ENCODE measurements at places on chromosomes 1 and 21.

GRCh38 chr1:202961220-202961880 lies 3.2 kb upstream of the ADIPOR1 start:
- no peak for DNase-seq

GRCh38 chr1:14236097-14236496 lies 362.4 kb upstream of the KAZN start:
- DNase-seq, result no peak

GRCh38 chr1:10870493-10871096 lies 74.1 kb upstream of the CASZ1 start:
- DNase-seq, result no peak

- DNase-seq, result no peak
Observed at GRCh38 chr1:78641558-78641957, 8.1 kb upstream of the IFI44 start.

GRCh38 chr1:114153261-114154145 lies at the start of gene SYT6:
Gene SYT6 (minus strand): TSS chr1:114153869. CDS start chr1:114153772, 97 bp downstream.
- no peak for DNase-seq

- no peak for DNase-seq
Observed at GRCh38 chr1:247114351-247115140, 10.4 kb upstream of the ZNF669 start.

- DNase-seq, result no peak
Observed at GRCh38 chr1:6822530-6823359, 37.5 kb downstream of the CAMTA1 start.

DNA sequence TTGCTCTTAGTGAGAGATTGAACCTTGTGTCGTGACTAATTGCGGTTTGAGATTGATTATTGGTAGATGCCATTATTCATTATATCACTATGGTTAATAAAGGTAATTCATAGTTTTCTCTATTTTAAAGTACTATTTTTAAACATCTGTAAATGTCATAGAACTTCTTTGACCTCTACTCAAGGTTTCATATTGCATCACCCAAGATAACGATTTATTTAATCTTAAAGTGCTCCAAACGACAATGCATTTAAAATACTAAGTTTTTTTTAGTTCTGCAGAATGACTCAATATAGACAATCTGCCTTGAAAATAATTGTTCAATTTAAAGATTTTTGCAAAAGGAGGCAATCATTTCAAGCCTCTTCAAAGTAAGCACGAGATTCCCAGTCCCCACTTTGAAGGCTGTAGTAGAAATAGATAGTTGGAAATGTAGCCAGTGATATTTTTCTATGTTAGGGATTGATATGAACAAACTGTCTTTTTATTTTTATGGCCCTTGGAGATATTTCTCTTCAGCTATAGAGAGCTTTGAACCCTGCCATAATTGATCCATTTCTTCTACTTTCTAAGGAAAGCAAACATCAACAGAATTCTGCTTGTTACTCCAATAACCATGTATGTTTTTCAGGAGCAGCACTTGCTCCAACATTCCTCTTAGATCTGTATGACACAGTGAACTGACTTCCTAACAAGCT lies 114.2 kb upstream of the PALMD start:
- DNase-seq, result no peak

- DNase-seq, result no peak
Observed at GRCh38 chr1:228011721-228012311, 5.0 kb downstream of the WNT3A start.

DNA sequence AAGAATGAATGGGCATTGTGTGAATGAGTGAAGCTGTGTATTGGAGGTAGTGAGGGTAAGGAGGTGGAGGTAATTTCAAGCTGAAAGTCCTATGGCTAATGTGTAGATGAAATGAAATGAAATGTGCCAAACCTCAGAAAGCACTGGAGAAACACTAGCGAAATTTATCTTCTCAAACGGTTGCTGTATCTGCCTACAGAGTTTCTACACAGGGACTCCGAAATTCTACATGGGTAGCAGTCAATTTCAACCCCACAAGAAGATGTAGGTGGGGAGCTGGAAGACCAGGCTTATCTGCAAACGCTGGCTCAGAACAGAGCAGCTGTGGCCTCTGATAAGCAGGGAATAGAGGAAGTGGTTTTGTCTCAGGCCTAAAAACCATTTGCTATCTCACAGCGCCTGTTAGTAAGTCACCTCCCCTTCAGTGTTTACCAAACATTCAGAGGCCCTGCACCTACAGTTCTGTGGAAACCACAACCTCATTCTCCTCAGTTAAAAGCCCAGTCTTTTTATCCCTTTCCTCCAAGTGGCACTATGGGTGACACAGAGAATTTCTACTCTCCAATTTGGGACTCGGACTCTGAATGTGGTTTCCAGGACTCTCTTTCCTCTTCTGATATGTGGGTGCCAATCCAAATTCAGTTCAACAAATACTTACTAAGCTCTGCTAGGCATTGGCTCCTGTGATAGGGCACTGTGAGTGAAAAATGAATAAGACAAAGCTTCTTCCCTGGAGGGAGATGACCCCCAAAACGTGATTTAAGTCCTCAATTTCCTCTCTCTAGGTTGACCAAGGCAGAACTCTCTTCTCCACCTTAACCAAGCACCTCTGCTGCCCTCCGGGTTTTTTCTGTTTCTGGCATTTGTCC lies 17.2 kb upstream of the SLAMF6 start:
- no peak for DNase-seq

DNA sequence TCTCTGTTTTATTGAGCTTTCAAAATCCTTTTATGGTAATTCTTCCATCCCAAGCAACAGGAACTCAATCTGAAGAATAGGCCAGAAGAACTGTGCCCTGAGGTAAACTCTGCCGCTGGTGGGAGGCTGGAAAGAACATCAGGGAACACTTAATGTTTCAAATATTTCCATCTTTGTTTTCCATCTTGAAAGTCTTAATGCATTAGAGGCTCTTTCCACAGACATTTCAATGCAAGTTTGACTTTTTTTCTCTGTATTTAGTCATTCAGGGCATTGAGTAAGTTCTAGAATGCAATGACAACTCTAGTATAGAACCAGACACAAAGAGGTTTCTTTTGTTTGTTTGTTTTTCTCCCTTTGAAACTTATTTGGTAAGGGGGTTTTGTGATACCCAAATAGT lies 61.5 kb downstream of the KIAA0040 start:
- DNase-seq, result no peak

DNA sequence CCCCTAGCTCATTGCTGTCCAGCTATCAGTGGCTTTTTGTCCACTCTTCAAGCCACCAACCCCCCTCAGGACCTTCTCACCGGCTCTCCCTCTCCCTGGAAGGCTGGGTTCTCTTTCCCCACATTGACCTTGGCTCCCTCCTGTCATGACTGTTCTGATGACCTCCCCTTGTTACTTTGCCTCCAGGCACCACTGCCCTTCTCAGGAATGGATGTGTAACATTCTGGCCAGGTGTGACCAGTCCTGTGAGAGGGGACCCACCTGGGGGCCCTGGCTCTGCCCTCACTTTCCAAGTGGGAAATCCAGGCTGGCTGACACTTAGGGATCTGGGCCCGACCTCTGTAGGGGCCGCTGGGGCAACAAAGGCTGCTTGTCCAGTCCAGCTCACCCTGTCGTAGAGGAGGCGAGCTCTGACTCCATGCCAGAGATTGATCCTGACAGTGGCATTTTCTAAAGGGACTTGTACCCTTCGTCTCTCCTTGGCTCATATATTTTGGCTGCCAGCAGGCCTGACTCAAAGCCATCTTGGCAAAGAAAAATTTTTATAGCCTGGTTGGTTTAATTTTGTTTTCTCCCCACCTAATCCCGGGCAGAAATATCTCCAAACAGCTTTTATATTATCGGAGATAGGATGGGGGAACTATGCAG lies 37.9 kb upstream of the USP24 start:
- no peak for DNase-seq

DNA sequence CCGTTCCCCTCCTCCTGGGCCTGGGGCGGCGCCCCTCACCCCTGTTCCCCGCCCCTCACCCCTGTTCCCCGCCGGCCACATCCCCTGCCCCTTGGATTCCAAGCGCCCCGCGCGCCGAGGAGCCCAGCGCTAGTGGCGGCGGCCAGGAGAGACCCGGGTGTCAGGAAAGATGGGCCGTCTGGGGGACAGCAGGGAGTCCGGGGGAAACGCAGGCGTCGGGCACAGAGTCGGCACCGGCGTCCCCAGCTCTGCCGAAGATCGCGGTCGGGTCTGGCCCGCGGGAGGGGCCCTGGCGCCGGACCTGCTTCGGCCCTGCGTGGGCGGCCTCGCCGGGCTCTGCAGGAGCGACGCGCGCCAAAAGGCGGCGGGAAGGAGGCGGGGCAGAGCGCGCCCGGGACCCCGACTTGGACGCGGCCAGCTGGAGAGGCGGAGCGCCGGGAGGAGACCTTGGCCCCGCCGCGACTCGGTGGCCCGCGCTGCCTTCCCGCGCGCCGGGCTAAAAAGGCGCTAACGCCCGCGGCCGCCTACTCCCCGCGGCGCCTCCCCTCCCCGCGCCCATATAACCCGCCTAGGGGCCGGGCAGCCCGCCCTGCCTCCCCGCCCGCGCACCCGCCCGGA lies at the start of gene TP73:
TSS of gene TP73 (plus strand) at position 587 of the 618 bp plus-strand sequence. CDS start 29,850 bp downstream, outside the sequence.
- DNase-seq, result no peak

DNA sequence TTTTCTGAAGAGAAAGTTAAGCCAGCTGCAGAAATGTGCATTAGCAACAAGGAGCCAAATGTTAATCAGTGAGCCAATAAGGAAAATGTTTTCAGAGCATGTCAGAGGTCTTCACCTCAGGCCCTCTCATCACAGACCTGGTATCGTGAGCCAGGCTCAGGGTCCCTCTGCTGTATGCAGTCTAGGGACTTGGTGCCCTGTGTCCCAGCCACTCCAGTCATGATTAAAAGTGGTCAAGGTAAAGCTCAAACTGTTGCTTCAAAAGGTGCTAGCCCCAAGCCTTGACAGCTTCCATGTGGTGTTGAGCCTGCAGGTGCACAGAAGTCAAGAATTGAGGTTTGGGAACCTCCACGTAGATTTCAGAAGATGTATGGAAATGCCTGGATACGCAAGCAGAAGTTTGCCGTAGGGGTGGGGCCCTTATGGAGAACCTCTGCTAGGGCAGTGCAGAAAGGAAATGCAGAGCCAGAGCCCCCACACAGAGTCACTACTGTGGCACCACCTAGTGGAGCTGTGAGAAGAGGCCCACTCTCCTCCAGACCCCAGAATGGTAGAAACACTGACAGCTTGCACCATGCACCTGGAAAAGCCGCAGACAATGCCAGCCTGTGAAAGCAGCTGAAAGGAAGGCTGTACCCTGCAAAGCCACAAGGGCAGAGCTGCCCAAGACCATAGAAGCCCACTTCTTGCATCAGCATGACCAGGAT lies 1128.7 kb downstream of the AMY1C start:
- no peak for DNase-seq

- DNase-seq, result no peak
Observed at GRCh38 chr1:159152031-159152430, 19.4 kb upstream of the CADM3 start.

All from stromal cell of bone marrow (primary cell).